ENCODE measurements at places on chromosomes 3 and 15.

- DNase-seq: peak; percentile 78
These were observed 246.4 kb downstream of the ZNF621 start for GRCh38 chr3:40771112-40771511.

DNA sequence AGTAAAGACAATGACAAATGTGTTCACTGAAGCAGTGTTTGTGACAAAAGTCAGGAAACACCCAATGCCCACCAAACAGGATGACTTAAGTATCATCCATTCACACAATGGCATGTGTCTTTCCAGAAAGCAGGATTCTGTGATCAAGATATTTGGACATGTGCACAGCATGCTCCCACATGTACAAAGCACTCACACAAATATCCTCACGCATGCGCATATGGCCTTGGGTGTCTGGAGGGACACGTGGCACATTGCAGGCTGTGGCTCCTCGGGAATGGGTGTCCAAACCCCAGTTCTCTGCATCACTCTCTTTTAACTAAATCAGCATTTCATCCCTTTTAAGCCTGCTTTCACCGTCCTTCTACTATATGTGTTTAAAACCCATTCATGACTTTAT lies 130.5 kb downstream of the KLF13 start:
- no peak for DNase-seq

- DNase-seq: no peak
These were observed at the start of gene THSD4 for GRCh38 chr15:71114887-71115566. THSD4 (plus strand) TSS chr15:71115471.

DNA sequence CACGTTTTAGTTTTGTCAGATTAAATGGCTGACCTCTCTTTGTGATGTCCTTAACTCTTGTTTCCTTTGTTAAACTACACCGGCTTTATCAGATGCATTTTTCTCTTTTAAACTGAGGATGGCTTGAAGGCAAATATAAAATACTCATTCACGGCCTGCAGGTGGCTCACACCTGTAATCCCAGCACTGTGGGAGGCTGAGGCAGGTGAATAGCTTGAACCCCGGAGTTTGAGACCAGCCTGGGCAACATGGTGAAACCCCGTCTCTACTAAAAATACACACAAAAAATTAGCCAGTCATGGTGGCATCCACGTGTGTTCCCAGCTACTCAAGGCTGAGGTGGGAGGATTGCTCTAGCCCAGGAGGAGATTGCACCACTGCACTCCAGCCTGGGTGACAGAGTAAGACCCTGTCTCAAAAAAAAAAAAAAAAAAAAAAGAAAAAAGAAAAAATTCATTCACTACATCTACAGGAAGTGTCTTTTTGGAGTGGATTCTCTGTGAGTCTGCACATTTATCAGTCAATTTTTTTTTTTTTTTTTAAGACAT lies 34.7 kb upstream of the SACM1L start:
- no peak for DNase-seq

DNA sequence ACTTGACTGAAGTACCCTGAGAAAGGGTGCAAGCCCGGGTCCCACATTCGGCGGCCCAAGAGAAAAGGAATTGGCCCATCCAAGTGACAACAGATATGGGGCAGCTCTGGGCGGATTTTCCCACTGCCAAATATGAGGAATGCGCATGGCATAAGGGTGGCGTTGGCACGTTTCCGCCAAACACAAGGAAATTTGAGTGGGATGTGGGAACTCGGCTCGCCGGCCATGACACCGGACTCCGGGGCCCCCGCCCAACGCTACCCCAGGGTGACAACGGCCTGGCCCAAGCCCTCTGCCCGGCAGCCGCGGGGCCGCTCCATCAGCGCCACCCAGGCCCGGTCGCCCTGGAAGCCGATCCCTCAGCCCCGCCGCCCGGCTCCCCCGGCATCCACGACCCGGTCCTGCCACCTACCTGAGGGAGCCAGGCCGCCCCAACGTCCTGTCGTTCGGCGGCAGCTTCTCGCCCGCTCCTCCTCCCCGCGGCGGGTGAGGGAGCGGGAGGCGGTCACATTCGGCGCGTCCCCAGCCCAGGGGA lies 449 bp downstream of the RAF1 start:
- peak; percentile 22 for DNase-seq

GRCh38 chr15:92687195-92687602 lies 31.6 kb upstream of the FAM174B start:
- peak; percentile 75 for DNase-seq

- no peak for DNase-seq
These were observed 420.4 kb downstream of the TIGIT start for GRCh38 chr3:114714237-114714636.

GRCh38 chr3:189953551-189953950 lies 167.1 kb downstream of the P3H2 start:
- DNase-seq: no peak

DNA sequence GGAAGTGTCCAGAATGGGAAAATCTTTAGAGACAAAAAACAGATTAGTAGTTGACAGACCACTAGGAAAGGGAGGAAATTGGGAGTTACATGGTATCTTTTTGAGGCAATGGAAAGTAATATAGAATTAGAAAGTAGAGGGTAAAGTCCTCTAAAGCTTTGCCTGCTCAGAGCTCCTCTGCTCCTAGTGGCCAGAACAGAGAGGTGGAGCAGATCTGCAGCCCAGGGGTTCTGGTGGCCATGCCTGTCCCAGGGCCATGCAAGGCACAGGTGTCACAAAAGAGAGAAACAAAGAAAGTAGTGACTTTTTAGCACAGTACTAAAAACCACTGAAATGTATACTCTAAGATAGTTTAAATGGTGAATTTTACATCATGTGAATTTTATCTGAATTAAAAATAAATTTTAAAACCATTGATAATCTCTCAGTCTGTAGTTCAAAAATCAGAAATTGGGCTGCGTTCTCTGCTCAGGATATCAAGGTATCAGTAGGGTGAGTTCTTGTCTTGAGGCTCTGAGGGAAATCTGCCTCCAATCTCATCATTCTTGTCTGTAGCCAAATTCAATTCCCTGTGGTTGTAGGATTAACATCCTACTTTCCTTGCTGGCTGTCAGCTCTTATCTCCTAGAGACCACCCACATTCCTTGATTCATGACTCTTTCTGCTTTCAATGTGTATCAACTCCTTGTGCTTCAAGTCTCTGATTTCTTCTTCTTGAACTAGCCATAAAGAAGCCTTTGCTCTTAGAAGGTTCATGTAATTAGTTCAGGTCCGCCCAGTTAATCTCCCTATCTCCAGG lies 23.6 kb downstream of the PYGO1 start:
- DNase-seq: no peak

DNA sequence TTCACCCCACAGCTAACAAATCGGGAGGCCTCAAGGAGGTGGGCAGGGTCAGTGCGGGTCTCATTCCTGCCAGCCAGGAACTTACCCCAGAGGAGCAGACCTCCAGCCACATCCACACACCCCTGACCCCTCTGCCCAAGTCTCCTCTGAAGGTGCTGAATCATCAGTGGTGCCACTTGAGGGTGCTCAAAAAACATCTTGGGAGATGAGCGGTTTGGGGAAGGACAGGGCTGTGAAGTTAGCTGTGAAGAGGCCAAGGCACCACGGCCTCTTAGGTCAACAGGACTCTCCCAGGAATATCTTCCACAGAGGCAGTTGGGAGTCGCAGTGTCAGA lies 1.2 kb downstream of the DAPK2 start:
- DNase-seq: no peak

- DNase-seq: no peak
These were observed 69.3 kb downstream of the LRIG1 start for GRCh38 chr3:66431494-66431893.

DNA sequence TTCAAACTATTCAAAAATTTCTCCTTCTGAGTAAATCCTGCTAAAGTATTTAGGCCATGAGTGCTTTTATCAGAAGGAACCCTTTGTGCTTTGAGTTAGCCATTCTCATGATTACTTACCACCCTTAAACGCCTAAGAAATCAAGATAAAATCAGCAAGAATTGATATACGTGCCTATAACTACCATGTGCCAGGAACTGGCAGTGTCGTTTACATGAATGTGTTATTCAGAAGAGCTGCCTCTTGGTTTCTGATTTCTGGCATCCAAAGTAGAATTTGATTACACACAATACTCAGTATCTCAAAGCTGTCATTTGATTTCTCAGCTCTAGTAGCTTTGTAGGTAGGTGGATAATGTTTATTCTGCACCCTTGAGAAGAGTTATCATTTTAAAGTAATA lies 351.3 kb upstream of the CCDC54 start:
- no peak for DNase-seq

DNA sequence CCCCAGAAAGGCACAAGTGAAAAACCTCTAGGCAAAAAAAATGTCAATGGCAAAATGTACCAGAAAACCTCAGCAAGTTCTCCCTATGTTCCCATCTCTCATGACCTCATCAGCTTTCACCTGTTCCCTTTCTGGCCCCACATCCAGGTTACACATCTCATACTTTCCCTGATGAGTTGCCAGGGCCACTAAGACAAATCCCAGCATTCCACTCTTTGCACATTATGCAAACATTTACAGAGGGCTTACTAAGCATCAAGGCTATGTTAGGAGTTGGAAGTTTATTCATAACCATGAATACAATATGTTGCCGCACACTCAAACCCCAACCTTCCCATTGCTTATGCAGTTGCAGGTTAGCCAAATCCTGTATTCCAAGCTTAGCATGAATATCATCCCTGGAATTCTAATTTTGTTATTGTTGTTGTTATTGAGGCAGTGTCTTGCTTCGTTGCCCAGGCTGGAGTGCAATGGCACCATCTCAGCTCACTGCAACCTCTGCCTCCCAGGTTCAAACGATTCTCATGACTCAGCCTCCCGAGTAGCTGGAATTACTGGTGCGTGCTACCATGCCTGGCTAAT lies 129.3 kb upstream of the UBE2E2 start:
- no peak for DNase-seq

GRCh38 chr3:167057581-167057980 lies 322.5 kb downstream of the ZBBX start:
- DNase-seq: no peak

- peak; percentile 29 for DNase-seq
These were observed 603.3 kb upstream of the TBL1XR1 start for GRCh38 chr3:177800561-177800960.

DNA sequence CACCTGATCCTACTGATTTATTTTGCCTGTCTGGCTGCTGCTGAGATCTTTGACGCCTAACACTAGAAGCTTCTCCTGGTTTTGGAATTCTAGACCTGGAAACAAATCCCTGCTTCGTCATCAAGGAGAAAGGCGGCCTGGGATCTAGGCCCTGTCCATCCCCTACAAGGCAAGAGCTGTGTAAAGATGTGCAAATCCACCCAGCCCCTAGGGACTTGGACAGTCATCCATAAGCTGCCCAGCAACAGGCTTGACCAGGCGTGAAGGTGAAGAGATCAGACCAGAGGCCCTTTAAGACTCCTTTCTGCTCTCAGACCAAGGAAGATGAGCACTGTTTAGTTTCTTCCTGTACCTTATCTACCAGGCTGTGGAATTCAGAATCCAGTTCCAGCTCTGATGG lies 32.2 kb downstream of the SLC41A3 start:
- DNase-seq: no peak

DNA sequence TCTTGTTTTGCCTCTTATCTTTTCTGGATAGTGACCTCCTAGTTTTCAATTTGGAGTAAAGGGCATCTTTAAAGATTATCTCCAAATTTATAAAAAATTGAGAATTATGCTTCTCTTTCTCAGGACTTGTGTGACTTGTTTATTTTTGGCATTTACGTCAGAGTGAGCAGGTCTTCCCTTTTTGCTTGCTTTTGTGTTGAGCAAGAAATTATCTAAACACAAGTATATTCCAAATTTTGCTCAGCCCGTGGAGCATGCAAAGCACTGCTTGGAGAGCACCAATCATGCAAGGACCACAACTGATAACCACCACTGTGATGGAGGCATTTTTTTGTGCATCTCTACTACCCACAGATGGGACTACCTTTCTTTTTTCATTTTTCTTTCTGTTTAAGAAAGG lies 7.1 kb downstream of the SLC25A26 start:
- DNase-seq: no peak

DNA sequence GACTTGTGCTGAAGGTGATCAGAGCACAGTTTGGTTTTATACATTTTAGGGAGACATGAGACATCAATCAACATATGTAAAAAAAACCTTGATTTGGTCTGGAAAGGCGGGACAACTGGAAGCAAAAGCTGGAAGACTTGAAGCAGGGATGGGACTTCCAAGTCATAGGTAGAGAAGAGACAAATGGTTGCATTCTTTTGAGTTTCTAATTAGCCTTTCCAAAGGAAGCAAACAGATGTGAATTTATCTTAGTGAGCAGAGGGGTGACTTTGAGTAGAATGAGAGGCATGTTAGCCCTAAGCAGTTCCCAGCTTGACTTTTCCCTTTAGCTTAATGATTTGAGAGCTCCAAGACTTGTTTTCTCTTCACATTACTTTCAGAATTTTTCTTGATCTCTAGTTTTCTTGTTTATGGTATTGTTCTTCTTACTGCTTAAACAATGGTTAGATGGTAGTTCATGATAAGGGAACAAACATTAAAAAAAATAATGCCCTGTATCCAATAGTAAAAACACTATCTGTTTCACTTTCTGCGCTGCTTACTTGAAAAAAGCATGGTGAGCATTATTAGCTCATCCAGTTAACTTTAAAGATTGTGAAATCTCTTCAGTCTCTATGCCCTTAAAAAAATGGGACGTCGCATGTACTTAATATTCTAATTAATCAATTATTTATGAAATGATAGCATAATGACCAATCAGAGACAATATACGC lies 48.5 kb upstream of the BCHE start:
- DNase-seq: no peak

DNA sequence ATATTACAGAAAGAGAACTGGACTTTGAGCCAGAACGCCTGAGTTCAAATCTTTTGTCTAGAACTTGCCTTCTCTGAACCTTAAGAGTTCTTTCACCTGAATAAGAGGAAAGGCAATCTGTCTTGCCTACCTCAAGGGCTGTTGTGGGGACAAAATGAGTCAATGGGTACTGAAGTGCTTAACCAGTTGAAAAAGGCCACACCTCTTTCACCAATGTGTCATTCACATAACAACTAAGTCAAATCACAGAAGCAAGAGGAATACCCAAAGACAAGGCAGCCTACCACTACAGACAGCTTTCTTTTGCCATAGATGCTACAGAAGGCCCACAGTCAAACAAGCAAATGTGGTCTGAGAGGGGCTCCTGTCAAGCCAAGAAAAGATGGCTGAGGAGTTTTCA lies 39.7 kb downstream of the NBEAL2 start:
- DNase-seq: no peak

DNA sequence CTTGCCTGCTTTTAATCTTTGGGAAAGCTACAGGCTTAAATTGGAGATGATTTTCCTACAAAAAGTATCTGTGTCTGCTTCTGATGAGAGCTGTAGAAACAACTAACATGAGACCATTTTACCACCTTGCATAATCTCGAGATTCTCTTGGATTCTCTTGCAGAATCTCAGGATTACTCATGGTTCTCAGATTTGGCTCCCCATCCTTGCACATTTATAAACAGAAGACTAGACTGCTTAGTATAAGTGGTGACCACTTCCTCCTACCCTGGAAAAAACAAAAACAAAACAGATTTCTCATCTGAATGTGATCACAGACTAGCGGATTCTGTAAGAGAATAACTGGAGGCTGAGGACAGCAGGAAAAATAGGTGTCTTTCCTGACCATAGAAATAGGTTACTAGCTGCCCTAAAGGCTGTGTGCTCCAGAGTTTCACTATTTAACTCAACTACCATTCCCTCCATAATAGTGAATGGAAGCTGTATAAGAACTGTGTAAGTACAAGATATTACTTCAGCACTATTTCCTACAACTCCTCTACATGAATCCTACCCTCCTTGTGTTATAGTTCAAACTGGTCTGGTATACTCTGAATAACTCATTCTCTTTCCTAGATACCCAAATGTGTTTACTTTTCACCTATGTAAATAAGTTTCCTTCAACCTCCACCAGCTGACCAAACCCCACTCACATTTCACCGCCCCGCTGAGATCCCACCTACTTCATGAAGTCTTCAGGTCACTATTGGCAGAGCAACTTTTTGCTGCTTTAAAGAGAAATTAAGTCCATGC lies 122.2 kb upstream of the C2CD4B start:
- DNase-seq: no peak

- DNase-seq: no peak
These were observed 5.8 kb upstream of the TATDN2 start for GRCh38 chr3:10242182-10243065.

Measured in NCI-H446 (cell line).